ENCODE measurements at places on chromosomes 7 and 10. TPM values are rescaled to one million over a fixed set of nuclear protein-coding genes. Genes with fewer than 3 reads are reported as not detected.

GRCh38 chr7:42192851-42193461 lies 44.1 kb downstream of the GLI3 start:
- no peak for DNase-seq
- no peaks in the 10 kb centered on the region for H3K4me1 ChIP-seq
- no peak overlapping the region for H3K27ac ChIP-seq
- no peak overlapping the region for H3K4me3 ChIP-seq

DNA sequence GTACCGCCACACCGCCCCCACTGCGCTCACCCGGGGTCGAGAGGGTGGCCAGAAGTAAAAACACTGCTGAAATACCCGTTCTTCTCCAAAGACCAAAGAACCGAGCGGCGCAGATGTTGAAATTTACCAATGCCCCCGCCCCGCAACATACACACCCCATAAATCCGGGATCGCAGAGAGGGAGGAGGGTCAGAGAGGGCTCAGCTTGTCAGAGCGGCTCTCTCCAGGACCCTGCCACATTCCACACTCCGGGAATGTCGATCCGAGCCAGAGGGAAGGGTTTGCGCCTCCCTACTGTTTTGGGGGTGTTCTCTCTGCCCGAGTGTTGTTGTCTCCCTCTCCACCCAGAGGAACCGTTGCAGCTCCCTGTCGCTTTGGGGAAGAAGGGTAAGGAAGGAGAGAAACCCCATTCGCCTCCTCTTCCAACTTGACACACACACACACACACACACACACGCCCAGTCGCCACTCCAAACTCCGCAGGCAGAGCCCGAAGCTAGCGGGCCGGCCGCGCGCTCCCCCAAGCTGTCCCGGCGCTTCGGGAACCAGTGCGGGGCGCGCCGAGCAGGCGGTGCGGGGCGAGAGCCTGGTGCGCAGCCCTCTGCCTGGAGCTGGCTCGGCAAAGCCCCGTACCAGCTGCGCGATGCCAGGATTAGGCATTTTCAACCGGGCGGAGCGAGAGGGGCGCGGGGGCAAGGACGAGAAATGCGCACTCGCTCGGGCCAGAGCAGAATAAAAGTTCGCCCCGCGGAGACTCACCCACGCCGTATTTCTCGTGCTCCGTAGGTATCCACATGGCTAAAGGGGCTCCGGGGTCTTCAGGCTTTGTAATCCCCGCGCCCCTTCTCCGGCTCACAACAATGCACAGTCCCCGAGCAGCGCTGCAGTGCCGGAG lies 609 bp downstream of the DOCK4 start:
- H3K27ac ChIP-seq, result no peak overlapping the region
- no peaks in the 10 kb centered on the region for H3K36me3 ChIP-seq
- H3K4me3 ChIP-seq, result peak overlapping the region; percentile 79
- H3K4me1 ChIP-seq, result peaks cover 16% of the 10 kb centered on the region

- no peaks in the 10 kb centered on the region for H3K4me1 ChIP-seq
- DNase-seq, result no peak
- H3K27ac ChIP-seq, result no peak overlapping the region
- H3K4me3 ChIP-seq, result no peak overlapping the region
These were observed 163.7 kb upstream of the PRPS1L1 start for GRCh38 chr7:18191341-18191740.

- no peak overlapping the region for H3K27ac ChIP-seq
- no peaks in the 10 kb centered on the region for H3K36me3 ChIP-seq
- DNase-seq, result no peak
- H3K4me1 ChIP-seq, result no peaks in the 10 kb centered on the region
- H3K27me3 ChIP-seq, result peaks cover 3% of the 10 kb centered on the region
These were observed 51.0 kb downstream of the ATXN7L1 start for GRCh38 chr7:105825371-105825770.

DNA sequence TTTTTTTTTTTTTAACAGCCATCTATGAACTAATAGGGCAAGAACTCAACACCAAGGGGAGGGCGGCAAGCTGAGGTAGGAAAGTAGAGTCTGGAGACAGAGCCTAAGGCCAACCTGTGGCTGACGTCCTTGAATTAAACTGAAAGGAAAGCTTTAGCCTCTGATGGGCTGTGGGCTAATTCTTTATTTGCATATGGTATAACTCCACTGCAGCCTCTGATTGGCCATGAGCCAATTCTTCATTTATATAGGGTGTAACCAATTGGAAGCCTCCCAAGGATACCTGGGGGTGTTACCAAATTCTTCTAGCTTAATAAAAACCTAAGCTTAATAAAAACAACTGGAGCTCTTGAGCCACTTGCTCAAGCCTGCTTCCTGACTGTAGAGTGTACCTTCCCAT lies 10.3 kb downstream of the TYW1 start:
- H3K36me3 ChIP-seq, result peaks cover 65% of the 10 kb centered on the region
- DNase-seq, result no peak
- no peak overlapping the region for H3K4me3 ChIP-seq
- no peaks in the 10 kb centered on the region for H3K27me3 ChIP-seq
- H3K4me1 ChIP-seq, result no peaks in the 10 kb centered on the region

GRCh38 chr10:77448226-77448625 lies 189.4 kb downstream of the KCNMA1 start:
- H3K4me1 ChIP-seq, result no peaks in the 10 kb centered on the region
- no peaks in the 10 kb centered on the region for H3K36me3 ChIP-seq
- no peak for DNase-seq
- no peak overlapping the region for H3K4me3 ChIP-seq
- H3K27me3 ChIP-seq, result peaks cover 7% of the 10 kb centered on the region

- no peak overlapping the region for H3K27ac ChIP-seq
- H3K36me3 ChIP-seq, result no peaks in the 10 kb centered on the region
- peaks cover 5% of the 10 kb centered on the region for H3K4me1 ChIP-seq
These were observed 223.5 kb upstream of the PITRM1 start for GRCh38 chr10:3396116-3396515.

- no peak for DNase-seq
- H3K27ac ChIP-seq, result no peak overlapping the region
- H3K4me1 ChIP-seq, result peaks cover 4% of the 10 kb centered on the region
- H3K27me3 ChIP-seq, result peaks cover 22% of the 10 kb centered on the region
These were observed 69.7 kb upstream of the STK17A start for GRCh38 chr7:43513251-43513650.

The SLC29A4 gene
- total RNA-seq, result 1.2 TPM

The CYREN gene
- total RNA-seq, result 93.9 TPM
